ENCODE measurements at places on chromosomes 7 and 10. TPM values are rescaled to one million over a fixed set of nuclear protein-coding genes. Genes with fewer than 3 reads are reported as not detected.

Gene FLNC
- total RNA-seq: 611 TPM

Gene KIF20B
- 4.2 TPM for total RNA-seq

Gene NPFFR1
- under 0.01 TPM for total RNA-seq

Gene IQCE
- total RNA-seq: 2.1 TPM

Gene ERV3-1
- total RNA-seq: 14.6 TPM

Gene SMARCD3
- 101 TPM for total RNA-seq

Gene STK31
- total RNA-seq: 1.0 TPM

Gene GPR26
- total RNA-seq: not detected

Gene OR2A1
- total RNA-seq: under 0.01 TPM

Gene SLC26A3
- not detected for total RNA-seq

Gene NPY
- 3.1 TPM for total RNA-seq

Data from skeletal muscle tissue (tissue), 5 donors.